SK-N-SH treated with all-trans-retinoic acid at 6 μM for 48 hours (cell line): ENCODE measurements at places on chromosomes 4 and X.
A peak's percentile ranks its signal among the peaks of the same experiment; 100 is the strongest.

- ATAC-seq, result no peak
Observed at GRCh38 chr4:81197864-81198524, 17.0 kb downstream of the PRKG2 start.

GRCh38 chrX:116897526-116897925 is 434.8 kb upstream of the CT83 start:
- no peak for ATAC-seq

- peak; percentile 57 for ATAC-seq
Observed at GRCh38 chr4:22483551-22483981, 32.3 kb downstream of the ADGRA3 start.

- no peak for ATAC-seq
Observed at GRCh38 chrX:27242581-27242980, 220.6 kb downstream of the PPP4R3C start.

DNA sequence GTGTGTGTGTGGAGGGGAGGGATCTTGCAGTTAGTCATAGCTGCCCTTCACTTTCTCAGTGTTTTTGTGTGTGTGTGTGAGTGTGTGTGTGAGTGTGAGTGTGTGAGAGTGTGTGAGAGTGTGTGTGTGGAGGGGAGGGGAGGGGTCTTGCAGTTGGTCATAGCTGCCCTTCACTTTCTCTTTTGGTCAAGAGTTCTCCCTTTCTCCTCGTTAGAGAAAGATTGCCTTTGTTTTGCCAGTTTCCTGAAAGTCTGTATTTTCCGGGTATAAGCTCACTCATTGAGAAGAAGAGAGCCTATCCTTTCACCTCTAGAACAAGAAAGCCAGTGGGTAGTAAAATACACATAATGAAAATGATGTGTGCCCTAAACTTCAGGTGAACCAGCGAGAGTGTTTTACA is 75.2 kb upstream of the ENPP6 start:
- no peak for ATAC-seq

GRCh38 chr4:176879380-176880116 is 86.8 kb upstream of the VEGFC start:
- ATAC-seq, result no peak
